Left lobe of liver (tissue), 2 donors: ENCODE measurements at places on chromosomes 13 and 19. TPM values are rescaled to one million over a fixed set of nuclear protein-coding genes. Genes with fewer than 3 reads are reported as not detected.

Gene EPS8L1
- total RNA-seq = 0.53 TPM

Gene ZNF772
- total RNA-seq = 3.6 TPM

Gene MYH14
- total RNA-seq = 70.5 TPM

Gene PNMA8C
- not detected for total RNA-seq

Gene LENG1
- total RNA-seq = 1.3 TPM

Gene IZUMO2
- total RNA-seq = not detected

Gene CATSPERD
- total RNA-seq = not detected

Gene AZU1
- total RNA-seq = 0.60 TPM

Gene LRRC8E
- 4.3 TPM for total RNA-seq

Gene LCP1
- 20.7 TPM for total RNA-seq

Gene CPB2
- total RNA-seq = 607 TPM

Gene RLN3
- total RNA-seq = not detected

Gene IL17D
- total RNA-seq = 0.45 TPM

Gene SMAD9
- 0.70 TPM for total RNA-seq

Gene TUBGCP3
- 18.8 TPM for total RNA-seq

Gene GSX1
- not detected for total RNA-seq

Gene IGSF23
- total RNA-seq = 7.0 TPM

Gene CLDND2
- not detected for total RNA-seq

Gene CELF5
- total RNA-seq = 0.18 TPM

Gene ZNF442
- 2.6 TPM for total RNA-seq

Gene CCDC194
- 0.50 TPM for total RNA-seq
